ENCODE measurements at places on chromosomes 13 and 19.

GRCh38 chr13:74743992-74744391 lies 609.8 kb upstream of the KLF12 start:
- DNase-seq: no peak

GRCh38 chr13:83340170-83340569 lies 542.1 kb downstream of the SLITRK1 start:
- DNase-seq: no peak

DNA sequence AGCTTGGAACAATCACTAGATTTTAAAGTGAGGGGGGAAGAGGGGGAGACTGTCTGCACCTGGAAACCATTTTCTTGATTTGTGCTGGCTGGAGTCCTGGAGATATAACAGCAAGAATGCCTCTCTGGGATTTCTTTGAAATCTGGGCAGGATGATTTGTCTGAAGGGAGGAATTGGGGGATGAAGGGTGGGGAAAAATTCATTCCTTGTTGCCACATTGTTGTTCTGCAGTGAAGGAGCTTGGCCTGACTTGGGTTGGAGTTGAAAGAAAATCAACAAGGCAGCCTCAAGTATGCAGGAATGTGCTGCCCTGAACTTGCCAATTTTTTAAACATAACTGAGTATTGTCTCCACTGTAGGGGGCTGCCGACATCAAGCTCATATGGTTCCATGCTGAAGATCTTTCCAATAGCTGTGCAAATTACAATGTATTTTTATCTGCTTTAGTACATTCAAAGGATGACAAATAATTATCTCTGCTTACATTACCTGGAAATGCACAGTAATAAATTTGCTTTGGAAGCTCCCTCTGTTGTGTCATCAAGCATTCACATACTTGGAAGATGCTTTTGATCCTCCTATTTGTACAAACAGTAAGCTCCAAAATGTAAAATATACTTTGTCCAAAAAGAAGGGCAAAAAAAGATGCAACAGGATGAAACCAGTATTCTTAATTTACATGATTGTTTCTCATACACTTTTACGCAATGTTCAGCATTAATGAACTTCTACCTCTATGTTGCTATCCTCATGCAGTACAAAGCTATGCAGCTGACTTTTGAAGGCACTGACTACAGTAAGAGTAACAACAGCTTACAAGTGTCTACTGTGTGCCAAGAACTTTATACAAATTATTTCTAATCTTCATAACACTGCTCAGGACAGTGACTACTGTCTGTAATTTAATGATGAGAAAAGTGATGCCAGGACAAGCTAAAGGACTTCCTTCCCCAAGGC lies 627.9 kb upstream of the KLF12 start:
- no peak for DNase-seq

DNA sequence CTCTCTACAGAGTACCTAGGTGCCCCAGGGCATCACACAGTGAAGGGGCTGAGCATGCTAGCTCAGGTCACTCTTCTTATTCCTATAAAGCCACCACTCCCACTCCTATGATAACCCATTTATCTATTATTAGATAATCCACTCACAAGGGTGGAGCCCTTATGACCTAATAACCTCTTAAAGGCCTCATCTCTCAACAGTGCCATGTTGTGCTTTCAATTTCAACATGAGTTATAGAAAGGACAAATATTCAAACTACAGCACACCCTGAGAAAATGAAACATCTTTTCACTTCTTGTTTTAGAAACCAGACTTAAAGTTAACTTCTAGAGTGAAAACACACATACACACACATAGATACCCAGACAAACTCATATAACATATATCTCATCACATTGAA lies 1494.9 kb upstream of the MIR17HG start:
- no peak for DNase-seq

GRCh38 chr19:45641274-45642105 lies 2.3 kb upstream of the EML2 start:
- DNase-seq: peak; percentile 42

GRCh38 chr13:19685034-19685433 lies 51.6 kb downstream of the MPHOSPH8 start:
- no peak for DNase-seq

- no peak for DNase-seq
These were observed 54.1 kb downstream of the WDFY2 start for GRCh38 chr13:51638216-51638871.

DNA sequence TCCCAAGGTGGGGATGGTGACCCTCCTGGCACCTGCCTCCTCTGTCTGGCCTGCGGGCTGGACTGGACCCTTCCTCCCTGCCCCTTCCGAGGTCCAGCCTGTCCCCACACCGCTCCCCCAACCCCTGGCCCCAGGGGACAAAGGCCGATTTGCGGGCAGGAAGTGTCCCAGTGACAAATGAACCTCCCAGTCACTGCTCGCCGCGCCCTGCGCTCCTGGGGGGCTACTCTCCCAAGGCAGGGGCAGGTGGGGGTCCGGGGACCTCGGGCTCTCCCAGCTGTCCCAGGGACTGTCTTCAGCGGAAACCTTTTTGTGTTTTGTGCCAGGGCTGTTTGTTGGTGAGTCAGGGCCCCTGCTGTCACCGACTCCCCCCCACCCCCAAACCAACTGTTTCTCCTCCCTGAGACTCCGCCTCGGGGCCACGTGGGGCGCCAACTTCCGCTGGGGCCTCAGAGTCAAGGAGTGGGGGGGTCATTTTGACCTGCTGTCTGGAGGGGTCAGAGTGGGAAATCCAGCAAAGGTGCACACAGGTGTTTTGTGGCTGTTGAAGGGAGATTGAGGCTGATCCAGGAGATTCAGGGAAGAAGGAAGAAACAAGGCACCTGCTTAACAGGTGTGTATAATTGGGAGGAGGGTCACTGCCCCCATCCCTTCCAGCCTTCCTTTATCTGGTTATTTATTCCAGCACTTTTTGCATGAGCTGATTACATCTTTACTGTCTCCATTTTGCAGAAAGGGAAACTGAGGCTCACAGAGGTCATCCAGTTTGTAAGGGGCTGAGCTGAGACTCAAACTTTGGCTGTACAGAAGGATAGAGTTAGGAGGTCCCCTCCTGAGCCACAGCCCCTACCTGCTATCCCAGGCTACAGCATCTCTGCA lies 831 bp downstream of the PGPEP1 start:
- peak; percentile 37 for DNase-seq

DNA sequence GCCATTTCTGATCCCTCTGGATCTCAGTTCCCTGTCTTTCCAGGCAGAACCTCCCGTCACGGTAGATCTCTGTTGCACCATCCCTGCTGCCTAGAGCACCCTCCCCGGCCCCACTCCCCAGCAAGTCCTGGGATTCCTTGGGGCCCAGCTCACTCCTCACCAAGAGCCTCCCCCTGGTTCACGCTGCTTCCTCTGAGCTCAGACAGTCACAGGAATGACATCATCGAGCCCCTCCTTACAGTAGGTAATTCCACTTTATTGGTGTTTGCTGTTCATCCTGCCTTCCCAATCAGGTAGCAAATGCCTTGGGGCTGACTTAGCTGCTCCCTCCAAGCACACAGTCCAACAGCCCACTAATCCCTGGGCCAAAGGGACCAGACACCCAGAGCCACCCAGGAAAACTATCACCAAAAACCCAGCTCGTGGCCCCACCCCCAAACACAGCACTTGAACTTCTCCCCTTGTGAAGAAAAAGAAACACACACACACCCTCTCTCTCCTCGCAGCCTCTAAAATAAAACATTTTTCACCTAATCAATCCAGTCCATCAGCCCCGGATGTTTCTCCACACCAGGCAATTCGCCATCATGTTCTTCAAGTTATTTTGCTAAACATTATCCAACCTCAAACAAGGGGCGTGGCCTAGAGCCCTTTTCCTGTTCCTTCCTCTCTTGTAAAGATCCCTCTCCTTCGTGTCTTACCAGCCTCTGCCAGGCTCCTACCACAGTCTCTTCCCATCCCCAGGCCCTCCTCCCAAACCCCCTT lies 2.5 kb downstream of the NAPA start:
- DNase-seq: no peak

GRCh38 chr19:1846517-1847204 lies 1.6 kb downstream of the REXO1 start:
- no peak for DNase-seq

- DNase-seq: no peak
These were observed 482 bp downstream of the ARHGAP45 start for GRCh38 chr19:1067341-1067957.

- DNase-seq: no peak
These were observed 145.6 kb downstream of the TNFRSF19 start for GRCh38 chr13:23715762-23716235.

DNA sequence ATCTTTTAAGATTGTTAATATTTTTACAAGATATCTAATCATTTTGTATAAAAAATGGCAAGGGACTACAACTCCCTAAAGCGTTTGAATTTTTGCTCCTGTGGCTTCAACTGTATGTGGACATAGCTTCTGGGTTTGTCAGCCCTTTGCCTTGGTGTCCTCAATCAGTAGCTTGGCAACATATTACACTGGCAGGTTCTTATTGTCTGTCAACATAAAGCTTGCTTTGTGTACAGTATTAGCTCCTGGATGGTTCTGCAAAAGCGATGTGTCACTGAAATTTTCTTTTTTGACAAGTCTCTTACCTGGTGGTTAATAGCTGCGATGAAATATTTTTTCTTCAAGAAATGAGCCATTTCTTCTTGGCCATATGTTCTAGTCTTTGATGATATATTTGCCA lies 190.0 kb downstream of the HS6ST3 start:
- DNase-seq: no peak

- no peak for DNase-seq
These were observed 26.9 kb downstream of the RFX1 start for GRCh38 chr19:13979244-13979615.

DNA sequence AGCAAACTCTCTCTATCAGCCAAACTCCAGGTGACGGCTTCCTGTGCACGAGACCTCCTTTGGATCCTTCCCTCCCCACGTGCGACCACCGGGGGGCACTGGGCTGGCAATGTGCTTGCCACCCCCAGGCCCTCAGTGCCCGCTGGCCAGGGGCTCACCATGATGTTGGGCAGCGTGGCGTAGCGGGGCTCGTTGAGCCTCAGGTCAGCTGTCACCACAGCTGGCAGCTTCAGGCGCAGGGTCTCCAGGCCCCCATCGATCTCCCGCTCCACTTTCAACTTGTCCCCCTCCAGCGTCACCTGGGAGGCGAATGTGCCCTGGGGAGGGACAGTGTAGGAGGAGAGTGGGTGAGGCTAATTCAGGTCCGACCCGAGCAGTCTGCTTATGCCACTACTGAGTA lies 4.8 kb upstream of the VSIG10L start:
- DNase-seq: no peak

GRCh38 chr19:18856385-18857126 lies 24.8 kb downstream of the UPF1 start:
- DNase-seq: no peak

DNA sequence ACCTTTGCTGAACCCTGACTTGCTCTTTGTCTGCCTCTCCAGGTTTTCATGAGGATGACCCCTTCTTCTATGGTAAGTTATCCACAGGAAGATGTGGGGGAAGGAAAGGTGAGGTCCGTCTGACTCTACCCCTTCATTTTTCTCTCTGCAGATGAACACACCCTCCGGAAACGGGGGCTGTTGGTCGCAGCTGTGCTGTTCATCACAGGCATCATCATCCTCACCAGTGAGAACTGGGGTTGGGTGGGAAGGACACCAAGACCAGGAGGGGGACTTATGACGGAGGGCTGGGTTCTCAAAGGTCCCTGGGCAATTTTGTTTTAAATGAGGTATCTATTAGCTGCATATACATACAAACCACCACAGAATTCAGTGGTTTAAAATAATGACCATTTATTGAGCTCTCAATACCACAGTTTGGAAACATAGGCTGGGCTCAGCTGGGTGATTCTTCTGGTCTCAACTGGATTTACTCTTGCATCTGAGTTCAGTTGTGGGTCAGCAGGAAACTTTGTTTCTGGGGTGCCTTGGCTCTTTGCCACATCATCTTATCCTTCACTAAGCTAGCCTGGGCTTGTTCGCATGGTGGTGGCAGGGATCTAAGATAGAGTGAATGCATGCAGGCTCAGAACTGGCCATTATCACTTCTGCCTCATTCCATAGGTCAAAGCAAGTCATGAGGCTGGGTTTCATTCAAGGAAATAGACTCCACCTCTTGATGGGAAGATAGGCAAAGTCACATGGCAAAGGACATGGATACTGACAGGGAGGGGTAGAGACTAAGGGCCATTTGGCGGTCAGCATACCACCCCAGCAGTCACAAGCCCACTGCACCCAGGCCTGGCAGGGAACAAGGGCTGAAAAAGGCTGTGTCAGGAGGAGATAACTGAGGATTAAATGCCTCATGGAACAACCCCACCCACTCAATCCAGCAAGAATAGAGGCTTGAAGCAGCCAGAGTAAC lies 11.8 kb downstream of the FXYD5 start:
- no peak for DNase-seq

DNA sequence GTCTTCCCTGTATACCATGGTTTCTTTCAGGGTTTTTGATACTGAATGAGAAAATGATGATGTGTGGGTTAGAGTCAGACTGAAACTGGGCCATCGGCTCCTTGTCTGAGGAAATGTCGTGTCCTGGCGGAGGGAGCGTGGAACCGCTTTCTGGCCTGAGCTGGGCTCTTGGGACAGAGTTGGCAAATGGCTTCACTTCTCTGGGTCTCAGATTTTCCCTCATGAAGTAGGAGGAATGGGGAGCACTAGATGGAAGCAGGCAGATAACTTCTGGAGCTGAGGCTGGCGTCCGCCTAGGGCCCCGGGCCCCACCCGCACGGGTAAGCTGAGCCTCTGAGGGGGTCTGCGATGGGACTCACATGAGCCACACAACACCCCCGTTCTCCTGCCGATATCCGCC lies 133.3 kb upstream of the WASF3 start:
- DNase-seq: no peak

DNA sequence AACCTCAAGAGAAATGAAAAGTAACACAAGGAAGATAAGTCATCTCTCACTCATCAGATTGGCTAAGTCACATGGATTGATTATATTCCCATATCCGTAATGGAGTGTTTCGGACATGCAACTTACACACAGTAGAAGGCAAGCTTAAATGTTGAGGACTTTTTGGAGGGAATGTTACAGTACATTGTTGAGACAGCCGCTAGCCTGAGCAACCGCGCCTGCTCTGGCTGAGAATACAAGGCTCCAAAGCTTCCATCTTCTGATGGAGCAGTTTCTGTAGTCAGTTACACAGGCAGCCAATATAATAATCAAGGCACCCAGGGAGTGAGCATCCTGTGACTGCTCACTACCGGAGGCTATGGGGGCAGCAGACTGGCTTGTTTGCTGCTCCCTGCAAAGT lies 1.0 kb upstream of the CRYL1 start:
- no peak for DNase-seq

DNA sequence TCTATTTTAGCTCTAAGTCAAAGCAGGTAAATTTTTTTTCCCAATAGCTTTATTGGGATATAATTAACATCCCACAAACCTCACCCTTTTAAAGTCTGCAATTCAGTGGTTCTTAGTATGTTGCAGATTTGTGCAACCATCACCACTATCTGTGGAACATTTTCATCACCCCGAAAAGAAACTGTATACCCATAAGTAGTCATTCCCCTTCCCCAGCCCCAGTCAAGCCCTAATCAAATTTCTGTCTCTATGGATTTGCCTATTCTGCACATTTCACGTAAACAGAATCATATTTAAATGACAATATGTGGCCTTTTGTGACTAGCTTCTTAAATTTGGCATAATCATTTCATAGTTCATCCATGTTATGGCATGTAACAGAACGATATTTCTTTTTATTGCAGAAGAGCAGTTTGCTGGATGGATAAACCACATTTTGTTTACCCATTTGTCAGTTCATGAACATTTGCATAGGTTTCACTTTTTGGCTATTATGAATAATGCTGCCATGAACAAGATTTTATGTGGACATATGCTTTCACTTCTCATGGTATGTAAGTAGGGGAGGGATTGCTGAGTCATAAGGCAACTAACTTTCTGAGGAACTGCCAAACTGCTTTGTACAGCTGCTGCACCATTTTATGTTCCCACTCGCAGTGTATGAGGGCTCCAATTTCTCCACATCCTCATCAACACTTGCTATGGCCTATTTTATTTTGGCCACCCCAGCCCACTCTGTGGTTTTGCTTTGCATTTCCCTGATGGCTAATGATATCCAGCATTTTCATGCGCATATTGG lies 10.9 kb downstream of the SLC46A3 start:
- no peak for DNase-seq
